ENCODE measurements at places on chromosomes 2 and 18.

DNA sequence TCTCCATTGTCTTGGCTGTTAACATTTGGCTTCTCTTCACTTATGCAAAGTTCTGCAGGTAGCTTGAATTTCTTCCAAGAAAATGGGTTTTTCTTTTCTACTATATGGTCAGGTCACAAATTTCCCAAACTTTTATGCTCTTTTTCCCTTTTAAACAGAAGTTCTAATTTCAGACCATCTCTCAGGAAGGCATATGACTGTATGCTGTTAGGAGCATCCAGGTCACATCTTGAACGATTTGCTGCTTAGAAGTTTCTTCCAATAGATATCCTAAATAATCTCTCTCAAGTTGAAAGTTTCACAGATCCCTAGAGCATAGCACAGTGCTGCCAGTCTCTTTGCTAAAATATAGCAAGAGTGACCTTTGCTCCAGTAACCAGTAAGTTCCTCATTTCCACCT is 932.5 kb downstream of the DPP10 start:
- no peak for DNase-seq

- DNase-seq, result no peak
These were observed 103.6 kb upstream of the BCL2L11 start for GRCh38 chr2:111017034-111017622.

- DNase-seq, result no peak
These were observed 124.7 kb upstream of the ZNF516 start for GRCh38 chr18:76619621-76620315.

GRCh38 chr2:135175177-135175576 is 123.1 kb downstream of the RAB3GAP1 start:
- DNase-seq, result no peak

DNA sequence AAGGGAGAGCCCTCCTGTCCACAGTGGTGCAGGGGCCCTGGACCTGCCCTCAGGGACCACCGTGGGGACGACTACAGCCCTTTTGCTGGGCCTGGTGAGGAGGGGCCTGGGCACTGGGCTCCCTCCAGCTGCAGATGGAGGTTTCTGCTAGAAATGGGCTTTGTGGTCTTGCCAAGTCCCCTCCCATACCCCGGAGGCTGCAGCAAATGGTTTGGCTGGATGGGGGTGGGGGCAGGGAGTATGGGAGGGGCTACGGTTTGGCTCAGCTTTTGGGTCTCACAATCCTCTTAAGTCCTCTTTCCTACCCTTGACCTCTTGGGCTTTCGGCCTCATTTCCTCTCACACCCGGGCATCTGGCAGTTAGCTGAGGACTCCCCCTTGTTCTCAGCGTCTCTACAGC is 21.7 kb downstream of the TET3 start:
- no peak for DNase-seq
